Stimulated activated CD8-positive, alpha-beta memory T cell treated with anti-CD3 and anti-CD28 coated beads, Interleukin-12 subunit alpha, Interleukin-12 subunit beta, amount 100 ng/mL, for 4 hours (primary cell): ENCODE measurements at places on chromosomes 2 and 18.

GRCh38 chr2:115650827-115651226 lies 1208.4 kb downstream of the DPP10 start:
- no peak for DNase-seq

DNA sequence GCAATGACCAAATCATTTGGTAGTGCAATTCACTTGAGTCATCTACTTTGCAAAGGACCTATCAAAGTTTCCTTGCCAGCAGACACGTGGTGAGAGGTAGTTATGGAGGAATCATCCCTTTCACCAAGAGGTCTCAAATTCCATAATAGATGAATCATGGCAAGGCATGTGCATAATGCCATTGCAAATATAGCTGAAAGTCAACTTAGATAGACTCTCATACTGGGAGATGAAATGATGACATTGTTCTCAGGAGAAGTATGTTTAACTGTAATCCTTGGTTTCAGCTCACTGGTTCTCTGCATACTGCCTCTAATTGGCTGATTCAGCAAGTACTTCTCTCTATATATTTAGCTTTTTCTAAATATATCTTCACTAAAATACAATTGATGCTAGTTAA lies 57.2 kb downstream of the CALCRL start:
- no peak for DNase-seq

DNA sequence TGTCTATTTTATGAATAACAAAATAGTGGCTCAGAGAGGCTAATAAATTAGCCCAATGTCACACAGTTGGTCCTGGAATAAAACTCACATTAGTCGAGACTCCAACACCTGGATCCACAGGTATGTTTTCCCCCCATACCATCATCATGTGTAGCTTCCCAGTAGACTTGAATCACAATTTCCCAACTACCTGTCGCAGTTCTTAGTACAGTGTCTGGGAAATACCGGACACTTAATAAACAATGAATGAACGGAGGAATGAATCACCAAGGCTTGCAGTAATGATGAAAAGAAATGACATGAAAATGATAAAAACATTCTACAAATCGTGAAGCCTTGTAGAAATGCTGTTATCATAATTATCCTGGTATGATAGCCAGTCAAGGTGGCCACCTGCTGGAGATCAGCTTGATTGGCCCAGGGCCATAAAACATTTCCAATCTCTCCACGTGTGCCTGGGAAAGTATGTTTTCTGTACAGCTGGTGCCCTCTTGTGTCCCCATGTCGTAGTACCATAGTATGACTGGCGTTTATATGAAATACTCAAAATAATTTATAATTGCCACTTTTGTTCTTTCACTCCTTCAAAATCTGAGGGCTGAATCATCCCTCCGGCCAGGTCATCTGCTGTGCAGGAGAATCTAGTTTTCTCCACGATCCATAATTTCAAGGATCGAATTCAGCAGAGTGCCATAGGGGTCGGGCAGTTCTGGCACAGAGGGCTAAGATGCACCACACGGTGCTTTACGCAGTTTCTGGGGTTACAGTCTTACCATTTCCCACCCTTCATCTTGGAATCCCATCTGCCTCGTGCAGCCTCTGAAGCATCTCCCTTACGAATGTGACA lies 95.4 kb downstream of the LAMA1 start:
- DNase-seq, result no peak

DNA sequence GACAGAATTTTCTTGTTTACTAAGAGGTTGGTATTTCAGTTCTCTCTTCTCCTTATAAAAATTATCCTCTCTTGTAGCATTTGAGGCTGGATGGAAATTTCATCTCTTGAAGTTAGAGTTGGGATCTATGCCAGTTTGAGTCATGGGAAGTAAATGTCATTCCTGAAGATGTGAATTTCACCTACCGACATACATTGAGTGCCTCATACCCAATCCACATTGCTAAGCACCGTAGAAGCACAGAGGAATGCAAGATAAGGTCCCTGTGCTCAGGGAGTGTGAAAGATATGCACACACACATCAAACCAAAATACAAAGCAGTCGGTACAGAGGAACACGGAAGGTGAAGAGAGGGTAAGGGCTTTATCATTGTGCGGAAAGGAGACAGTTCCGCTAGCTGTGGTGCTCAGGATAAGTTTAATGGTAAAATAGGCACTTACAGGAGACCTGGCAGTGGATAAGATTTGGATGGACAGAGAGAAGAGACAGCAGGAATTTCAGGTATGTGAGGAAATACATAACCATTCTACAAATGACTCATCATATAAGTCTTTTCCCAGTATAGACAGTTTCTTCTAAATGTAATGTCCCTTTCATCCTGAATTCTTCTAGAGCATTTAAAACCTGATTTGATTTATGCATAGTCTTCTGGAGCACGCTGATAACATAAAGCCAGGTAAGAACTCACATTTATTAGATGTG lies 205.3 kb upstream of the ST6GAL2 start:
- no peak for DNase-seq

GRCh38 chr2:156181208-156181607 lies 151.3 kb downstream of the NR4A2 start:
- no peak for DNase-seq

GRCh38 chr2:205025580-205026240 lies 480.4 kb downstream of the PARD3B start:
- DNase-seq, result no peak

- no peak for DNase-seq
Measured at GRCh38 chr2:47194410-47194809, 39.3 kb upstream of the STPG4 start.

- no peak for DNase-seq
Measured at GRCh38 chr2:170122883-170123547, 54.9 kb upstream of the MYO3B start.

DNA sequence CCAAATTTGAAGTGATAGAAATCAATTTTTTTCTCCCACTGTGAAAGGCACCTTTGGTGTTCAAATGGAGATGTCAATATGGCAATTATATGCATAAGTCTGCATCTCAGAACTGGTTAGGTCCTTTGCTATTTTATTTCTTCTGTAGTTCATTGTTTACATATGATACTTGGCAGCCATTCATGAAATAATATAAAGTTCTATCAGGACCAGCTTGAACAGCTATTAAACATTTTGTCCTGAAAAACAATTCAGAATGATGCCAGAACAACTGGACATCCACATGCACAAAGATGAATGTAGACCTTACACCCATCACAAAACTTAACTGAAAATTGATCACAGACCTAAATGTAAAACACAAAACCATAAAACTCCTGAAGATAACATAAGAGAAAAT lies 41.8 kb upstream of the ARHGAP28 start:
- no peak for DNase-seq

- no peak for DNase-seq
Measured at GRCh38 chr2:238423561-238424312, 3.0 kb upstream of the ASB1 start.

GRCh38 chr18:13527730-13528129 lies 198.6 kb downstream of the FAM210A start:
- no peak for DNase-seq

GRCh38 chr2:154855138-154855537 lies 156.6 kb downstream of the KCNJ3 start:
- DNase-seq, result no peak

DNA sequence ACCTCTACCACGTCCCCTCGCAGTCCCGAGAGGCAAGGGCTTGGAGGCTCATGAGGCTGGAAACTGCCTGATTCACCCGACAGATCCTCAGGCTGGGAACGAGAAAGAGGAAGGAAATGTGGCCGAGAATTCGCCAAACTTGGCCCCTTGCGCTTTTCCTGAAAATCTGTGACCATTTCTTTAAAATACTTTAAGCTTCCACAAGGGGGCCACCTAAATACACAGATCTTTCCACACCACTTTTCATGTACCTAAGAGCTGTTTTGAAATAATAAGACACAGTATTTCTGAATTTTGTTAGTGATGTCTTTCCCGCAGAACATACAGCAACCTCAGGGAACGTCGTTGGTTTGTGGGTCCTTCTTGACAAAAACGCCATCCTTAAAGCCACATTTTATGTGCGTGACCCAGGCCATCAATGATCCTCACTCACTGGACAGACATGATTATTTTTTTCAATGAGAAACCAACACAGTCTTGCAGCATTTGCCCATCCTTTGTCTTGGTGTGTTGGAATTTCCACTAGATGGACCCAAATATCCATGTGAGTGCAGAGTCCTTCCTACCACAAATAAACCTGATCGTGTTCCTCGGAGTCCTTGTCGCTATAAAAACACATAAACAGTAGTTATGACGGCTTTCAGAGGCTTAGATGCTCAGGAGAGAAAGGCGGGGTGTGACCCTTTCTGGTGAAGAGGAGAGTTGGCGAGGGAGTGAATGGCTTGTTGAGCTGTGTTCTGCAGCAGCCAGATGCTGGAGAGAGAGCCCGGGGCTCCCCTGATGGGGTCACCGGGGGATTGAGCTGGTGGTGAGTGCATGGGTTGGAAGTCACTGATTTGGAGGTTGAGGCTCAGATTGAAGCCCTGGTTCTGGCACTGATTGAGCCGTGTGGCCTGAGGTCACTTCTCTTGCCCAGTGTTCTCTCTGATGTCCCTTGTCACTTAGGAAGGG lies 25.0 kb downstream of the DCDC2C start:
- no peak for DNase-seq

GRCh38 chr2:54504866-54505265 lies 48.7 kb downstream of the SPTBN1 start:
- DNase-seq, result no peak

DNA sequence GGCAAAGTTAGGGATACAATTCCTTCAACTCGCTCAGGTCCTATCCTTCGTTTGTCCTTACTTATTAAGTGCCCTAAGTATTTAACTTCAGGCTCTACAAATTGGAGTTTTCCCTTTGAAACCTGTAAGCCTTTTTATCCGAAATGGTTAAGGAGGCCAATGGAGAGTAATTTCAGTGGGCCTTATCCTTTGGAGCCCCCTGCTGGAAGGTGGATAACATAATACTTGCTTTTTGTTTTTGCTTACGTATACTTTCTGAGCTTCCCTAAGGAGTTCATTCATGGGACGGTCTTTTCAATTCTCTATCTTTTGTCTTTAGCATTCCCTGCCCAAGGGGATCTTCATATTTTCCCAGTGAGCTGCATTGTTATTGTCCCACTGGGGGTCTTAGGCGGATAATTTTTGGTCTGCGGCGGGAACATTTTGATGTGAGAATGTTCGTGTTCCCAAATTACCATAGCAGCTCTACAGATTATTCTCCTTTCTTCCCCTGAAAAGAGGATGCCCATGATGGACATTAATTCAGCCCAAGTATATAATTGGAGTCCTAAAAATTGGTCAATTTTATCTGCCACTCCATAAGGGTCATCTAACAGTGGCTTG lies 34.4 kb upstream of the TRAPPC8 start:
- no peak for DNase-seq

DNA sequence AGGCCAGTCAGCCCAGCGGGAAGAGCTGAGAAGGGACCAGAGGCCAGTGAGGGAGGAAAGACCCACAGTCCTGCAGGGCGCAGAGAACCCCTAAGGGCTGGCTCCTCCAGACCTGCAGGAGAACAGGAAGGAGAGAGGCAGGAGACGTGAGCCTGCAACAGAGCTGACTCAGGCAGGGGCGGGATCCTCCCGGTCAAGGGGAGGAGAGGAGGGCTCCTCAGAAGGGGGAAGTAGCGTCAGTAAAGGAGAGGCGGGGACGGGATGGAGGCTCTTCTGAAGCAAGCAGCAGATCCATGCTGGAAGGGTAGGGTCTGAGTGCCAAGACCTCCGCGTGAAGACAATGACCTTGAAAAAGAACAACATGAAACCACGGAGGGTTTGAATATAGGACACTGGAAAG lies 50.8 kb downstream of the TRABD2A start:
- no peak for DNase-seq

DNA sequence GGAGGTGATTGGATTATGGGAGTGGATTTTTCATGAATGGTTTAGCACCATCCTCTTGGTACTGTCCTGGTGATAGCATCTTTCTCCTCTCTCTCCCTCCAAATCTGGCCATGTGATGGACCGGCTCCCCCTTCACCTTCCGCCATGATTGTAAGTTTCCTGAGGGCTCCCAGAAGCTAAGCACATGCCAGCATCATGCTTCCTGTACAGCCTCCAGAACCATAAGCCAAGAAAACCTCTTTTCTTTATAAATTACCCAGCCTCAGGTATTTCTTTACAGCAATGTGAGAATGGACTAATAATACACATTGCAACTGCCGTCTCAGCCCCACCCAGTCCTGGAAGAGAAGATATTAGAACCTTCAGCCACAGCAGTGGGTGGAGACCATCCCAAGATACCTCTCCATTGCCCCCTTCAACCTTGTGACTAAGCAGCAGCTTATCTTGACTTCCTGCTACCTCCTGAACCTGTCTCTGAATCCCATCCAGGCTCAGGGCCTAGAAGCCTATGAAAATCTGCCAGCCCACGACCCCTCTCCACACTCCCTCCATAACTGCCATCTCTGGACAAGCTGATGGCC lies 81.8 kb upstream of the AGAP1 start:
- DNase-seq, result no peak

GRCh38 chr18:78781601-78781960 lies 198.0 kb upstream of the SALL3 start:
- DNase-seq, result no peak

DNA sequence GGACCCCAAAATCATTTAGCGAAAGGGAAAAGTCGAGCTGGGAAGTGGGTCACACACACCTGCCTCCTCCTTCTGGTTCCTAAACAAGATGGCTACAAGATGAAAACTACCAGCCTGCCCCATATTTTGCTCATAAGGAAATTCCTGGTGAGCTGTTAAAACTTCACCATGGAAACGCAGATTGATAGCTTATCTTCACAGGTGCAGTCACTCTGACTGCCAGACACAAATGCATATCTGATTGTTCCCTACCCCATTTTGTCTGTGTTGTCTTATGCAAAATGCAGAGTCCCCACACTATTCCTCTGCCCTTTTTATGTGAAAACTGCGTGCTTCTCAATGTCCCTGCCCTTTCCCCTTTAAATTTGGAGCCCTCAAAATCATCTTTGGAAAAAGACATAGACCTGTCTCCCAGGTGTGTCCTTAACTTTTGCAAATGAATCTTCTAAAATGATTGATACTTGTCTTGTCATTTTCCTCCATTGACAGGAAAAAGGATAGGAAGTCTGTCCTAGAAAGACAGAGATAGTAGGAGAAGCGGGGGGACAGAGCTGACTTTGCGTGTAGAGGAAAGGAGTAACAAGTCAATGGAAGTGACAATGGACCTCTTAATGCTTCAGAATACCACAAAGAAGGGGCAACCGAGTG lies 38.9 kb upstream of the THOC1 start:
- no peak for DNase-seq

GRCh38 chr2:235567842-235568241 lies 74.0 kb downstream of the AGAP1 start:
- no peak for DNase-seq

- no peak for DNase-seq
Measured at GRCh38 chr2:158999458-158999857, 31.0 kb downstream of the TANC1 start.
